Stimulated activated CD4-positive, alpha-beta T cell treated with anti-CD3 and anti-CD28 coated beads, Interleukin-12 subunit alpha, Interleukin-12 subunit beta, amount 100 ng/mL, for 24 hours (primary cell): ENCODE measurements at places on chromosomes 6 and 20.

DNA sequence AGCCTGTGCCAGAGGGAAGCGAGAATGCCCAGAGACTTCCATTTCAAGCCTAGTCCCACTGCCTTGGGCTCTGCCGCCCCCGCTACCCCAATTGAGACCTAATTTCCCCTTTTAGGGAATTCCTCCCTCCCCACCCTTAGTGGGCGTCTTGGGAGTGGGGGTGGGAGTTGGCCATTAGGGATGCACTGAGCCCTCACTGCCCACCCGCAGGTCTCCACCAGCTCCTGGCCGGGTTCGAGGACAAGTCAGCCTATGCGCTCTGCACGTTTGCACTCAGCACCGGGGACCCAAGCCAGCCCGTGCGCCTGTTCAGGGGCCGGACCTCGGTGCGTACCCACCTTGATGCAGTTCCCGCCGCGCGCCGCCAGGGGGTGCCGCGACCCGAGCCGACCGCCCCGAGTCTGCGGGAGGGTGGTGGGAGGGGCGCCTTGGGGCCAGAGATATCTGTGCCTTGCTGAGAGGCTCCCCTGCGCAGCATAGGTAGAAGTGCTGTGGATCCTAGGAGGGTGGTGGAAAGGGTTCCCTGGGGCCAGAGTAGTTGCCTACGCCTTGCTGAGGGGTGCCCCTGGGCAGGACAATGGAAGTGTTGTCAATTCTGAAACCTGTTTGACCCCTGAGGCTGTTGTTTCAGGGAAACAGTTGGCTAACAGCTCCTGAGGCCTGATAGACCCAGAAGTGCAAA is 9.2 kb downstream of the ITPA start:
- peak; percentile 69 for DNase-seq

- no peak for DNase-seq
Measured at GRCh38 chr6:56764081-56764566, 121.4 kb upstream of the DST start.

GRCh38 chr20:37932919-37933318 is 30.0 kb downstream of the VSTM2L start:
- DNase-seq: no peak

- DNase-seq: no peak
Measured at GRCh38 chr6:50062051-50062450, 12.3 kb upstream of the DEFB112 start.

DNA sequence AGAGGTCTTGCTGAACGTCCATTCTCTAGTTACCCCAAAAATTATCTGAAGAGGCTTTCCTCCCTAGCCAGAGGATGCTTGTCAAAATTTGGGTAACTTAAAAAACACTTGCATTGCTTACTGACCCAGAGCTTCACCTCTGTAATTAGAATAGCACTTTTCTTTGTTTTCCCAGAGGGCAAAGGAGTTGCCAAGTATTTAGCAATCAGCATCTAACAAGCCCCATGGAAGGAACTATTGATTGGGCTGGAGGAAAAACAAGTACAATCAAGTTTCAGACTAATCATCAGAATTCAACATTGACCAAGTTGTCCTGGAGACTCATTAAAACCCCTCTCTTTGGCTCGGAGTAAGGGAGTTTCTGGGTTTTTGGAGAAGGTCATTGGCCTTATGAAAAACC is 226.4 kb downstream of the TBC1D7 start:
- DNase-seq: no peak

GRCh38 chr6:16583144-16583762 is 178.0 kb downstream of the ATXN1 start:
- DNase-seq: no peak

GRCh38 chr6:17705428-17705777 is 1.3 kb downstream of the NUP153 start:
- DNase-seq: no peak

DNA sequence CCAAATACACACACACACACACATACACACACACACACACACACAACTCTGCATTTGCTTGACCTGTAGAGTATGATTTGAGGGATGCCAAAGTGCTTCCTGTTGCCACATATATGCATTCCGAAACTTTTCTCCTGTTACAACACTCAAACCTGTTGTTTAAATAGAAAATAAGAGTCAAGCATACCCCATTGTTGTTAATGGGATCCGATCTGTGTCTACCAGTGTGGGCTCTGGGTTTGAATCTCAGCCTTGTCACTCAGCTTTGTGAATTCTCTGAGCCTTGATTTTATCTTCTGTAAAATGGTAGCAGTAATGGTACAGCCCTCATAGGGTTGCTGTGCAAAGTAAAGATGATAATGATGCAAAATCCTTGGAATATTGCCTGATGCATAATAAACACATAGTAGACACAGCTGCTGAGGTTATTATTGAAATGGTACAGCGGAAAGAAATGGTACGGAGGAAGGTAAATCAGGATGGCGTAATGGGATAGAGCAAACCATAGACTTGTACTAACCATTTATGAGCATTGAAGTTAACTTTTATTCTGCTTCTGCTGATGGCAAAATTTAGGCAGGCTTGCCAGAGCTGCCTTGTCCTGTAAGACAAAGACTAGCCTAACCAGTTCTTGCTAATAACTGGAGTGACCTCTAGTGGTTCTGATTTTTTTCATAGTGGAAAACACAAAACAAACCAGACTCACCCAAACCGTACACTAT is 113.5 kb upstream of the PHACTR1 start:
- no peak for DNase-seq

DNA sequence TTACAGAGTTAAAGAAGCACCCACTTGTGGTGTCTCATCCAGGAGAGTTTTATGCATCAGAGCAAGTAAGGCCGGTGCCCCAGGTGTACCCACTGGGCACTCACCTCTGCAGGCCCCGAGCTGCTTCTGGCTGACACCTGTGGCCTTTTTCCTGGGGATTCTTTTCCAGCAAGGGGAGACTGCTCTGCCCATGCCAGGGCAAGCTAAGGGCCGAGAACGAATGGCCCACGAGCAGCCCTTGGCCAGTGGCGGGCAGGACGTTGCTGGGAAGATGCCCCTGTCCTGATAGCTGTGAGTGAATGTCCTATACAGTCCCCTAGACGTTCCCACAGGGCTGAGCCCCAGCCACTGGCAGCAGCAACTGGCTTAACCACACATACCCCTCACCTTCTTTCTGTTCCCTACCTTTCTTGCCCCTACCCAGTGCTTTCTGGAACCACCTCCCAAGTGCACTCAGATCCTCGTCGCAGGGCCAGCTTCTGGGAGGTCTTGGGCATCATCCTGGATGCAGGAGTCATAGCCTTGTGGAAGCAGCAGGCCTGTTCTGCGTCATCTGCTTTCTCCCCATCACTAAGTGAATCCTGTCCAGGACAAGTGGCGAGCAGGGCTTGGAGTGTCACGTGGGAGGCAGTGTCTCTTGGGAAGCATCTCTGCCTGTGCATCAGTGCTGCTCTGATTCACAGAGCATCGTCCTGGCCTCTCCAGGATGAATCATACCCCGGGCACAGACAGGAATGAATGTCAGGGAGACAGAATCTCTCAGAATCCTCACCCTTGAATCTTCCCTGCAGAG is 32.5 kb downstream of the SYNDIG1 start:
- DNase-seq: no peak

DNA sequence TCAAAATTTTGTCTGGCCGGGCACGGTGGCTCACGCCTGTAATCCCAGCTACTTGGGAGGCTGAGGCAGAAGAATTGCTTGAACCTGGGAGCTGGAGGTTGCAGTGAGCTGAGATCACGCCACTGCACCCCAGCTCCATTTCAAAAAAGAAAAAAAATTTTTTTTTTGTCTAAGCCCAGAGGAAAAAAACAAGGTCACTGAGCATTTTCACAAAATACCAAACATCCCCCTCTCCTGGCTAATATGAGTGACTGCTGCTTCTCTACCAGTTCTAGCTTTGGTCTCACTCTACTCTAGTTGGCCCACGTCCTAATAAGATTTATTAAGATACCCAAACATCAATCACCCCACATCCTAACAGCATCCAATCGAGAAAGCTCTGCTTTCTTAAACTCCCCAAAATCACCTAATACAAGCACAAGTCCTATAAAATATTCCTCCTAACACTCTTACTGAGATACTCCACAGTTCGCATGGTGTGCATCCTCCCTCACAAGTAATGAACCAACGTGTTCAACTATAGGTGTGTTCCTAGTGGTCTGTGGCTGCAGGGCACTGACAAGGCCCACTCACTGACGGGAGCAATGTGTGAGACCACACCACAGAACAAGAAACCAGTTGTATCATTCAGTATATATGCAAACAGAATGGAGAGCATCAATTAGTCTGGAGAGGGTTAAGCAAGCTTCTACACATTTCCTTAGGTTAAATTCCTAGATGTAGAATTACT is 64.2 kb downstream of the FKBP5 start:
- no peak for DNase-seq

- no peak for DNase-seq
Measured at GRCh38 chr20:11544029-11544678, 373.5 kb upstream of the BTBD3 start.

DNA sequence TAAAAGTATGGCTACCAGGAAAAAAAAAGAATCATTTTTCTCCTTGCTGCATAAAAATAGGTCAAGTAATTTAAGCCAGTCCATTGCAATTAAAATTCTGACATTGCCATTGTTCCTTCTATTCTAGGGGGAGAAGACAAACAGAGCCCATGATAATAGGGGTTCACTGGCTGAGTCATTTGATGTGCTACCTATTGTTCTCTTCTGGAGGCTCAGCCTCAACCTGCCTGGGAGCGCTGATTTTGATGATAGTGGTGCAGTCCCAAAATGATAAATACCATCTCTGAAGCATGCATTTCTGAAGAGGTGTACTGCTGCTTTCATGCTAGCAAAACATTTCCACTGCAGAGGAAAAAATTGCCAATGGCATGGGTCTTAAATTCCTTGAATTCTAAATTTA is 5.8 kb downstream of the CITED2 start:
- no peak for DNase-seq

- no peak for DNase-seq
Measured at GRCh38 chr6:67009818-67010217, 1302.8 kb upstream of the EYS start.
